ENCODE measurements at places on chromosomes 13 and 19.

GRCh38 chr13:110245416-110245899 is 61.5 kb downstream of the COL4A1 start:
- no peak for DNase-seq

DNA sequence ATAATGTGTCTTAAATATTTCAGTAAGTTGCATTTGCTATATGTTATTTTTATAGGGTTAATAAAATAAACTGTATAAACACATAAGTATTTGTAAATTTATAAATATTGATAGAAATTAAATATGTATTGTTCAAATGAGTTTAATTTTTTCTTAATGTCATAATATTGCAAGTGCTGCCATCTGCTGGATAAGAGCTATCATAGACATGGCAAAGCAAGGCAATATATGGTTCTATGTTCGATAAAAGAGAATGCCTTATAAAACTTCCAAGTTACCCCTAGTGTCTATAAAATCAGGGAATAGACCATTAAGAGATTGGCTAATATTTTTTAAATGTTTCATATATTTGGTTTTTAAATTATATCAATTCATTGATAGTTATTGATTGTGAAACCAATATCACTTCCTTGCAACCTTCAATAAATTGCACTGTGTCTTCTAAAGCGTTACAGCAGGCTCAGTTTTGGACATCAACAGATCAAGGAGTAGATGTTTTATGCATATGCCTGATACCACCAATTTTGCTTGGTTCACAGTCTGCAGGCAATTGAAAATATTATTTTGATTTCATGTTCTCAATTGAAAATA is 29.0 kb upstream of the SLITRK6 start:
- DNase-seq = no peak

DNA sequence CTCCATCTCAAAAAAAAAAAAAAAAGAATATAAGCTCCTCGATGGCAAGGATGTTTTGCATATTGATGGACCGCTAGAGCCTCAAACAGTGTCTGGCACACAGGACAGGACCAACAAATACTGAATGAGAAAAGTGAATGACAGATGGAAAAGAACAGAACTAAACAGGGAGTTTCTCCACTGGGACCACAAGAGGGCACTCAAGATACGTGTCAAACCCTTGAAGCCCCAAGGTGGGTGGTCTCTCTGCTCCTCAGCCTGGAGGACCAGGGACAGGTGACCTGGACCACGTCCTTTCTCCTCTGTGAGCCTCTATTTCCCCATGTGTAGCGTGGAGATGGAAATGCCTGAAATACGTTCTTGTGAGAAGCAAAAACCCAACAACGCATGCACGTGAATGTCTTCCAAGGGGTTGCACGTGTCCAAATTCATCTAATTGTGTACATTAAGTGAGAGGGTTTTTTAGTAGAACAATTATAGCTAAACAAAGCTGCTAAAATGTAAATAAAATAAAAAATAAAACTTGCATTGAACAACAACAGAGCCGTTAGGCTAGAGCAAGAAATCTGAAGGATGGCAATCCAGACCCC is 5.7 kb upstream of the CDC42EP5 start:
- DNase-seq = no peak

DNA sequence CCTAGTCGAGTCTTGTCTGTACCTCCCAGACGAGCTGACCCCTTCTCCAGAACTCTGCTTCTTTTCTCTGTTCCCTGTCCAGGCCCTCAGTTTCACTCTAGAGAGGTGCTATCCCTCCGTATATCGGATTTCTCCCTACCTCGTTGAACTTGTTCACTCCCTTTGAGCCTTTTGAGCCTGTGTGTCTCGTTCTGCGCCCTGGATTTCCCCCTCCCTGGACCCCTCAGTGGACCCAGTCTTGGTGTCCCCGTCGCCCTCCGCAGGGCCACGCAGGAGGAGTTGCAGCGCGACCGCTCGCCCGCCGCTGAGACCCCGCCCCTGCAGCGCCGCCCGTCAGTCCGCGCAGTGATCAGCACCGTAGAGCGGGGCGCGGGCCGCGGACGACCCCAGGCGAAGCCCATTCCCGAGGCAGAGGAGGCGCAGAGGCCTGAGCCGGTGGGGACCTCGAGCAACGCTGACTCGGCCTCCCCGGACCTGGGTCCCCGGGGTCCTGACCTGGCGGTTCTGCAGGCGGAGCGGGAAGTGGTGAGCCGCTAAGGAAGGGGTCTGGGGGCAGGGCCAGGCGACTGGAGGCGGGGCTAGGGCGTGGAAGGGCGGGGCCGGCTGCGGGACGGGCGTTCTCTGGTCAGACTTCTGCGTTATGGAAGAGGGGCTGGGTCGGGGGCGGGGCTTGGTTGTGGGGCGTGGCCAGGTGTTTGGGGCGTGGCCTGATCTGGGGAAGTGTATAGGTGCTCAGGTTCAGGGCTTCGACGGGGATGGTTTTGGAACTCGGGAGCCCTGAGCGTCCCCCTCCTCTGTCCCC is 5.5 kb downstream of the EPS8L1 start:
- peak; percentile 72 for DNase-seq

GRCh38 chr19:49421039-49421877 is 2.0 kb downstream of the PTH2 start:
- no peak for DNase-seq

- no peak for DNase-seq
Measured at GRCh38 chr13:70424428-70424827, 316.2 kb upstream of the KLHL1 start.

DNA sequence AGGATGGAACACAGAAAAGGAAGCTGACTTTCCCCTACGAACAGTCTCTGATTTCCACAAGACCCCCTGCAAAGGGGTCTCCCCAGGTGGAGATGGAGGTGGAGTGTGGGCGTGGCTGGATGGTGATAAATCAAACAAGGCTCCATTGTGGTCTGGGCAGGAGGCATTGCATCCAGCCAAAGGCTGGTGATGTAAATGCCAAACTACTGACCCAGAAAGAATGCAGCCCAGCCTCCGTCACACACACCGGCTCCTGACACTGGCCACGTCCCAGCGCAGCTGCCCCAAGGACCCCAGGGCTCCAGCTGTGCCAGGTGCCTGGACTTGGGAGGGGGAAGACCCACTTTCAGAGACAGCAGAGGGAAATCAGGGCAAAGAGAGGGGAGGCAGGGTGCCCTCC is 6.3 kb downstream of the SLC7A1 start:
- no peak for DNase-seq

- DNase-seq = no peak
Measured at GRCh38 chr13:96581741-96582140, 412.5 kb downstream of the OXGR1 start.

- no peak for DNase-seq
Measured at GRCh38 chr19:34662919-34663318, 14.0 kb downstream of the SCGB2B2 start.

DNA sequence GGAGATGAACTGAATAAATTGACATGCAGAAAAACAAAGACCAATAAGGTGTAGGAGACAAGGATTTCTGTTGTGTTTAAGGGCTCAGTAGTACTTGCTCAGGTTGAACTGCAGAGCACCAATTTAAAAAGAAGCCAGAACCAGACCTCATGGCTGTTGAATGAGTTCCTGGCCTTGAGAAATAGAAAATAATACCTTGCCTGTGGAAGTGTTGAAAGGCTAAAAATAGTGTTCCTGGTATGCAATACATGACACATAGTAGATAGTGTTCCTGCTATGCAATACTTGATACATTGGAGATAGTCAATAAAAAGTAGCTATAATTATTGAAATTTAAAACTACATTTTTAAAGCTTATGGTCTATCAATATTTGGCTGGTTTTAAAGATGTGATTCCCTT is 595.8 kb downstream of the PCDH9 start:
- no peak for DNase-seq

- no peak for DNase-seq
Measured at GRCh38 chr13:111278258-111278657, 42.2 kb upstream of the TEX29 start.

GRCh38 chr13:53200498-53201453 is 172.2 kb downstream of the OLFM4 start:
- DNase-seq = no peak

- DNase-seq = no peak
Measured at GRCh38 chr13:27964741-27965323, 4.3 kb downstream of the CDX2 start.

DNA sequence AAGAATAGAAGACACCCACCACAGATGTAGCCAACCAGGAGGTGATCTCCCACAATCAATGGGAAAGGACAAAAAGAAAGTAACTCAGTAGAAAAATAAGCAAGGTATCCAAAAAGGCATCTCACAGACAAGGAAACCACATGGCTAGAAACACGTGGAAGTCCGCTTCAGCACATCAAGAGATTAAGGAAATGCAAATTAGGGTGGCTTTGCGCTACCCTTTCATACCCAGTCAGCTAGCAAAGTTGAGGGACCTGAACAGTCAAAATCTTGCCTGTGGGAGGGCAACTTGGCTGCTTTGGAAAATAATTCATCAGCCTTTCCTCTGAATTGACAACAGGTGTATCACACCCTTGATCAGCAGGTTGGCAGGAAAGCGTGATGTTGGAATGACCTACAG is 11.6 kb upstream of the UQCR11 start:
- no peak for DNase-seq

- DNase-seq = no peak
Measured at GRCh38 chr19:38537071-38537936, 80.4 kb downstream of the MAP4K1 start.

GRCh38 chr19:35752746-35753350 is 4.0 kb downstream of the HSPB6 start:
- DNase-seq = no peak

- no peak for DNase-seq
Measured at GRCh38 chr13:110374431-110375370, 67.6 kb downstream of the COL4A2 start.

DNA sequence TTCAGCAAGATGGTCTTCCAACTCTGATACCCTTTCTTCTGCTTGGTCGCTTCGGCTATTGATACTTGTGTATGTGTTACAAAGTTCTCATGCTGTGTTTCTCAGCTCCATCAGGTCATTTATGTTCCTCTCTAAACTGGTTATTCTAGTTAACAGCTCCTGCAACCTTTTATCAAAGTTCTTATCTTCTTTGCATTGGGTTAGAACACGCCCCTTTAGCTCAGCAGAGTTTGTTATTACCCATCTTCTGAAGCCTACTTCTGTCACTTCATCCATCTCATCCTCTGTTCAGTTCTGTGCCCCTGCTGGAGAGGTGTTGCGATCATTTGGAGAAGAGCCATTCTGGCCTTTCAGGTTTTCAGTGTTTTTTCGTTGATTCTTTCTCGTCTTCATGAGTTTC is 18.7 kb downstream of the ACOD1 start:
- DNase-seq = no peak
